ENCODE measurements at places on chromosomes 3 and 15.

GRCh38 chr3:149599236-149599635 is 58.6 kb downstream of the WWTR1 start:
- DNase-seq: no peak

- DNase-seq: no peak
Measured at GRCh38 chr3:20999661-21000060, 751.3 kb downstream of the ZNF385D start.

DNA sequence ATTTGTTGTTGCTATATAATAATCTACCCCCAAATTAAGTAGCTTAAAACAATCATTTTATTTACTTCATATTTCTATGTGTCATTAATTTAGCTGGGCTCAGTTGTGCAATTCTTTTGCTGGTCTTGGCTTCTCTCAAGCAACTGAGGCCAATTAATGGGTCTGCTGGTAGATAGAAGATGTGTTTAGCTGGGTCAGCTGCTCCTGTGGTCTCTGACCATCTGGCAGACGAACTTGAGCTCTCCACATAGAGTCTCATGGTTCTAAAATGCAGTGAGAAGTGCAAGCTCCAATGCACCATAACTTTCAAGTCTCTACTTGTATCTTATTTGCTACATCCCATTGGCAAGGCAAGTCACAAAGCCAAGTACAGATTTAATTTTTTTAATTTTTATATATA is 515.6 kb downstream of the ZIC1 start:
- DNase-seq: no peak

DNA sequence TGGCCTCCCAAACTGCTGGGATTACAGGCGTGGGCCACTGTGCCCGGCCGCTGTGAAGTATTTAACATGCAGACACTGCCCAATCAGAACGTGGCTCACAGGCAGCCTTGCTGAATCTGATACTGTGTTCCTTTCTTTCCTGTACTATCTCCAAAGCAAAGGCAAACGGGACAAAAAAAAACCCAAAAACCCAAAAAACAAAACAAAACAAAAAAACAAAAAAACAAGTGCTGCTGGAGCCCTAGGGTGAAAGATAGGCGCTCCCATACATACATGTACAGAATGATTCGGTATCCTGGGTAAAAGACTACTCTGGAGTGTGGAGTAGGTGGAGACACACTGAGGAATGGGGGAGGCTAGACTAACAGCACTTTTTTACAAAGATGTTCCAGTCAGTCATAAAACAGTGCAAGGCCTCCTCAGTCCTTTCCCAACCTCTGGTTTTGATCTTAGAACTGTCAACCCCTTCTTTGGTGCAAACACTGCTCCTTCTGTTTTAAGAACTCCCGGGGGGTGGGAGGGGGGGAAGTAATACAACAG is 7.7 kb upstream of the MAP1A start:
- no peak for DNase-seq

GRCh38 chr3:123352134-123352554 is 96.7 kb downstream of the ADCY5 start:
- DNase-seq: no peak

DNA sequence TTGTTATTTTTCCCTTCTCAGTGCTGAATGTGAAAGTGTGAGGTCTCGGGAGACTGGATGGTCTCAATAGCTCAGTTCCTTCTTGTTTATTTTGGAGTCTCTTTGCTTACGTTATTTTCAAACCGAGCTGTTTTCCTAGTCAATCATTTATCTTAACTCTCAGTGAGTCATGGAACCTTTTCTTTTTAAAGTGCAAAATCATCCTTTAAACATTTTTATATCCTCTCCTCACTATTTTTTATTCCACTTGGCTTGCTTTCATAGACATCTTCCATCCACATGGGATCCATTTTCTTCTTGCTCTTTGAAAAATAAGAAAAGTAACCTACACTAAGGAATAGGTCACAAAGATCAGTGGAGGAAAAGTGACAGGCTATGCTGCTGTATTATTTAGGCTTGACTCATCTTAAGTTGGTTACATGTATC is 497.8 kb downstream of the NAALADL2 start:
- no peak for DNase-seq

DNA sequence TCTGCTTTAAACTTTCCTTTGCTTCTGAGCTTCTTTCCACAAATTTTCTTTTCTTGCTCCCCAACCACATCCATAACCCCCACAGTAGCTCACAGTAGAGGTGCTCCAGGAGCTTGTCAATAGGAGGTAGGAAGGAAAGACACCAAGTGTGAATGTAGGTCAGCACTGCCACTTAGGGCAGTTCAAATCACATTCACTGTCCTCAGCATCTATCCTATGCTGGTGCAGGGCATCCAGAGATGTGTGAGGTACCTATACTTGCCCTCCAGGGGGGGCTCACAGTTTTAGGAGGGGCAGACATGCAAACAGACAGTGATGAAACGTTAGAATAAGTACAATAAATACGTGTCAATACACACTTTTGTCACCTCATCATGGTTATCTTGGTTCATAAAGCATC is 1.5 kb upstream of the SPSB4 start:
- no peak for DNase-seq

GRCh38 chr15:81939604-81940440 is 106.0 kb downstream of the MEX3B start:
- no peak for DNase-seq
